ENCODE measurements at places on chromosomes 12 and 14. TPM values are rescaled to one million over a fixed set of nuclear protein-coding genes. Genes with fewer than 3 reads are reported as not detected.

DNA sequence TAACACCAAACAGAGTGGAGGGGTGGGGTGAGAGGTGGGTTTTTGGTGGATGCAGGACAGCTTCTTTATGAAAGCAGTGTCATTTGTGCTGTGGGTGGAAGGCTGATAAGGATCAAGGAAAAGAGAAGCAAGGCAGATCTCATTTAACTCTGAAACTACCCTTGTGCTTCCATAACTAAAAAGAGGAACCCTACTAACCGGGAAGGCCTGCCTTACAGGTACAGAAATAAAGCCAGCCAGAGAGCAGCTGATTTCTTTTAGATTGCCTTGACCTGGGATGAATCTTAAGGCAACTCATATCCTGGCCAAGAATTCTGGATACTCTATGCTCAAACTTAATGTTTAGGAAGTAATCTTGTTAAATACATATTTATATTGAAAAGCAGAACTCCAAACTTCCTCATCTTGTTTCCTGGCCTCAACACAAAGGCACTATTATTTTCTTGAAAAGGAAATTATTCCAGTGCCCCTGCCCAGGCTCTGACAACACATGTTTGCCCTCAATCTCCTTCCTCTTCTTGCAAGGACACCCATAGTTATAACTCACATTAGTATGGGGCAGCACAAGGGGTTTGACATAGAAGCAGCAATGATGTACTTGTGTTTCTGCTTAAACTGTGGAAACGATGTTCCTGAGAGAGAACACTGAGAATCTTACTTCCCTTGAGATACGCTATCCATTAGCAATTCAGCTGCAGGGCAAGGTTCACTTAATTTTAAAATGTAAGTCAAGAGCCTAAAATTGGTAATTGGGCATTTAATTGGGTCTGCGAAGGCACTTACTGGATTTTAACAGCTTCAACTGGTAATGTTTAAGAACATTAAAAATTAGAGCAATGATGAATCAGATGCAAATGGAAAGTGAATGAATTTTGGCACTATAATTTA, 173.7 kb downstream of the STXBP6 start:
- DNase-seq, result no peak

- no peak for DNase-seq
Measured at GRCh38 chr12:129673806-129674205, 230.0 kb downstream of the TMEM132D start.

DNA sequence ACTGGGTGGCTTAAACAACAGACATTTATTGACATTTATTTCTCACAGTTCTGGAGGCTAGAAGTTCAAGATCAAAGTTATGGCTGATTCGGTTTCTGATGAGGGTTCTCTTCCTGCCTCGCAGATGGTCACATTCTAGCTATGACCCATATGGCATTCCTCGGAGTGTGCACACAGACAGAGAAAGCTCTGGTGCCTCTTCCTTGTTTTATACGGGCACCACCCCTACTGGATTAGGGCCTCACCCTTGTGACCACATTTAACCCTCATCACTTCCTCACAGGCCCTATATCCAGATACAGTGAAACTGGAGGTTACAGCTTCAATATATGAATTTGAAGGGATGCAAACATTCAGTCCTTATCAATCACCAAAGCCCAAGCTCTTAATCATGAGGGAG, 77.0 kb upstream of the OVCH1 start:
- no peak for DNase-seq

DNA sequence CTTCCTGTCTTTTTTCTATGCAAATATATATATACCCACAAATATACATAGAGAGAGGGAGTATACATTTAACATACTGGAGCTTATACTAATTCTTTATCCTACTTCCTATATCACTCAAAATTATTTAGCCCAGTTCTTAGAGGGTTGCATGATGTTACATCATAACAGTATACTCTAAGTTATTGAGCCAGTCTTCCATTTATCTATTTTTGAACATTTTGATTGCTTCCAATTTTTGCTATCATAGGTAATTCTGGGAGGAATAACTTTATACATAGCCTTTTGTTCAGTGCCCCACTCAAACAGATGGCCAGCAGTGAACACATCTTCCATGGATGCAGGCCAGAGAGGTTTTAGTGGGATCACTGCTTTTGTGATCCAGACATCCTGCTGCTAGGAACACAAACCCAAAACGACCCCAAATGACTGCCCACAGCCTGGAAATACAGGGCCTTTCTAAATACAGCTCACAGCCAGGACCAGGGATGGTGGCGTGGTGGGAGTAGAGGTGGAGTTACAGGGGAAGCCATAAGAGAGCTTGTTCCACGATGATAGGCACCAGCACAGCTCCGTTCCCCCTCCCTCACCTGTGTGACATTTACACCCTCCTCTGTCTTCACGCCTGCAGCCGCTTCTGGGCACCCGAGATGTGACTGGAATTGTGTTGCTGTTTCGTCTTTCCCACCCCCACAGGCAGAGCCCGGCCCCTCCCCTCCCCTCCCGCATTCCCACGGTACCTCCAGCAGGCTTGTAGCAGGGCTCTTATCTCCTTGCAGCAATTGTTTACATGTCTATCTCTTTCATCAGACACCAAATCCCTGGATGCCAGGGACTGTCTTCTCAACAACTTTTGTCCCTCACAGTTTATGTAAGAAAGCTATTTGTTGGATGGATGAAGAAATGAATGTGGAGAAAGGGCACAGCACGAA, 30.7 kb upstream of the HDAC7 start:
- DNase-seq, result no peak

- DNase-seq, result no peak
Measured at GRCh38 chr12:103326190-103326589, 169.6 kb downstream of the C12orf42 start.

DNA sequence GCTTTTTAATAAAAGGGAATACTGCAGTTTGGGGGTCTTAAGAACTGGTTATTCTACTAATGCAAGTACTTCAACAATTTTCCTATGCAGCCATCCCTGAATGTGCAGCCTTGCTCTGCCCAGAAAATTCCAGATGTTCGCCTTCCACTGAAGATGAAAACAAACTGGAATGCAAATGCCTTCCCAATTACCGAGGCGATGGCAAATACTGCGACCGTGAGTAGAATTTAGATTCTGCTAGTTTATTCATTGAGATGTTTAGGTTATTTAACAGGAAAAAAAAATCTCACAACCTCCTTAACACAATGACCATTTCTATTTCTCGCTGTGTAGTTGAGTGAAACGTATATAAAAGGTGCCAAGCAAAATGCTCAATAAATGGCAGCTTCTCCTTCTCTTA, 49.9 kb downstream of the STAB2 start:
- DNase-seq, result no peak

DNA sequence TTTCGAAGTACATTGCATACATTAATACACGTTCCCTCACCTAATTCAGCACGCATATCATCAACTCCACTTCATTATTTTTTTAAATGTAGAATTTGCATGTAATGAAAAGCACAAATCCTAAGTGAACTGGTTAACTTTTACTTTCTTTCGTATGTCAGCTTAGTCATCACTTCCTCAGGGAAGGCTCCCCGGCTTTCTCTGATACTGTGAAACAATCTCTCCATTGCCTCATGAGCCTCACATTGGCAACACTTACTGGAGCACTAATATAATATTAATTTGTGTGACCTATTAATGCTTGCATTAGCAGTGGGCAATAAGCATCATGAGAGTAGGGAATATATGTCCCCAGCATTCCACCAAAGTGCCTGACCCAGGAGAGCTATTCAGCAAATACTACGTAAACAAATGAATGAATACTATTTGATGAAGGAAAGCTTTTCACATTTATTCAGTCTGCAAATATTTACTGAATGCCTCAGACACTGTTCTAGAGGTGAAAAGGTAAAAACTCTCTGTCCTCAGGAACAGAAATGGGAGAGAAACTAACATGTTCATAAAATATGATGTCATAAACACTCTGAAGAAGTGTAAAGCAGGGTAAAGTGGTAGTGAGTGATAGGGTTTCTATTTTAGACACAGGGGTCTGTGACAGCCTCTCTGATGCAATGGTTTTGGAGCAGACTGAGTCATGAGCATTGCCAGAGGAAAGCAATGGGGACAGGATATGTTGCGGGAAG, 327.5 kb upstream of the DIO2 start:
- DNase-seq, result no peak

Gene FIGNL2
- polyA plus RNA-seq, result 1.2 TPM

Gene LGR5
- polyA plus RNA-seq, result 4.5 TPM
